ENCODE measurements at places on chromosomes 2 and 18.

DNA sequence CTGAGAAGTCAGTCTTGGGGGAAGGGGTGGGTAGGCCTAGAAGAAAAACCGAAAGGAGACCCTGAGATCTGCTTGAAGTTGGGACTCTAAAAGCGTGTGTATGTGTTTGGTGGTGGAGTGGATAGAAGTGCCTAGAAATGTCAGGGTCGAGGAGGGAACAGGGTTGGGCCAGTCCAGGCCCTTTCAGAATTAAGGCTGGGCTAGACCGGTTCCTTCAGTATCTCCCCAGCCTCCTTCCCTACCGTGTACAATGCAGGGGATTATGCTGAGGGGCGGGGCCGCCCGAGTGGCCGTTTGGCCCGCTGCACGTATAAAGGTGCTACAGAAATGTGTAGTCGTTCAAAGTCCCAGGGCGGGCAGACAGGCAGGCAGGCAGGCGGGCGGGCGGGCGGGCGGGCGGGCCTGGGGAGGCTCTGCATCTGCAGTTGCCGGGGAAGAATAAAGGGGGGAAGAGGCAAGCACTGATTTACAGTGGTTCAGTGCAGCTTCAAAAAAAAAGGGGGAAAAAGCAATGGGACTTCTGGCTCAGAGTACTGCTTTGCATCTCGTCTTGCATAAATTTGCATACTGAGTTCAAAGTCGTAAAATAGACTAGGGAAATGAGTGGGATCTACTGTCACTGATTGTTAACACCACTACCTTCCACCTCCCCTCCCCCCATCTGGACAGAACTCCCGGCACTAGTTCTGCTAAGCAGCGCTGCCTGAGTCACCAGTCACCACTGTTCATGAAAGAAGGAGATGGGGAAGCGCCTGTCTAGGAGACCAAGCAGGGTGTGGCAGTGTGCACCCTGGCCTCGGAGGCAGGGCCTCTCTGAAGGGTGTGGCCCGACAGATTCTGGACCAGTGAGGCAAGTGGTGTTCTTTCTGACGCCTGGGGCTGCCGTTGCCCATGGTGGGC is 3.6 kb downstream of the IGFBP2 start:
- DNase-seq: no peak

DNA sequence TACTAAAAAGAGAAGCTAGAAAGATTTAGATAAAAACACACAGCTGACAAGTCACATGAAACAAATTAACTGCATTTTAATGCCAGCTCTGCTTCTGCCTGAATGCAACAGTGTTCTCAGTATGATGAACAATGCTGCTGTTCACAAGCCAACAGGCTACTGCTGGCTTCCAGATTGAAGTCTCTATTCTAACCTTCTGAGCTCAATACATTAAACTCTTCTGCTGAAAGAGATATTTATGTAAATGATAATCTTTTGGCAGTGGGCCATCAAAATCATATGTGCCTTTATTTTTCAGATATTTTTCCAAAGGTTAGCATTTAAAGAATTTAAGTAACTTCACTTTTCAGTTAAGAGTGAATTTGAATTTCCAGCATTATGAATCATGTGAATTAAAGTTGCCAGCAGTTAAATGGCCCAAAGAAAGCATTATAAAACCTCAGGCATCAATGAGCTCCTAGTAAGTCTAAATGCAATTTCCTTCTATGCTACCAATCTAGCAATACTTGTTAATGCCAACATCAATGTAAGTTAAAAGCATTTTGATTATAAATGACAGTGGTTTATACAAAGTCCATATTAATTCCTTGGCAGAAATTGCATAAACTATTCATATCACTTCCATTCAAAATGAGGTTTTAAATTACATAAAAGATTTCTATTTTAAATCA is 72.4 kb downstream of the ID2 start:
- DNase-seq: no peak

- no peak for DNase-seq
Measured at GRCh38 chr2:158903711-158904405, 64.6 kb upstream of the TANC1 start.

DNA sequence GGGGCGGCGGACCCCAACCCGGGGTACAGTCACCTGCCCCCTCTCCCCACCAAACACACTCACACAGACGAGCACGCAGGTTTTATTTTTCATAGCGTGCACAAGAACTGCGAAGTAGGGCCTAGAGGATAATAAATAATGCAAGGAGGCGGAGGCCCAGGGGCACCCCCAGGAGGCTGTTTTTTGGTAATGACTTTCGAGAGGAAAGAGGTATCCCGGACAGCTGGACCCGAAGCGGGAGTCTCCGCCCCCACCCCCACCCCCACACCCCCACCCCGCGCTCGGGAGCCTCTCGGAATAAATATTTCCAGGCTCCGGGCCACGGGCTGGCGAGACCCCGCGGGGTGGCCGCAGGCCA is 3.4 kb downstream of the CYP26B1 start:
- no peak for DNase-seq

- no peak for DNase-seq
Measured at GRCh38 chr2:240127911-240128607, 8.0 kb downstream of the COPS9 start.

- no peak for DNase-seq
Measured at GRCh38 chr18:3153107-3153704, 66.6 kb downstream of the MYOM1 start.

GRCh38 chr2:2306878-2307277 is 24.2 kb downstream of the MYT1L start:
- DNase-seq: no peak

DNA sequence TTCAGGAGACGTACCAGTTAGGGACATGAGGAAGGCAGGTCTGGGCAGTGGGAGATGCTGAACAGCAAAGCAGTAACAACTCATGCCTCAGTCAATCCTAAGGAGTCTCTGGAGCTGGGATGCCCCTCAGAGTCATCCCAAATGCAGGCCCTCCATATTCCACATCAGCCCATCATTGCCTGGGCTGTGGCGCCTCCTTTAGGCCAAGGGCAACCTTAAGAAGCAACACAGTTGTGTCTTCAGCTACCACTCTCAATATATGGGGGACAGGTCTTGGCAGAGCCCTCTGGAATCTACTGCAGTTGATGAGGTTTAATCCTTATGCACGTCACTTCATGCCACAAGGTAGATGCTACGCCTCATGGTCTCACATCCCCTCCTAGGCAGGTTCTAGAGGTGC is 682.0 kb upstream of the RAB6C start:
- no peak for DNase-seq

DNA sequence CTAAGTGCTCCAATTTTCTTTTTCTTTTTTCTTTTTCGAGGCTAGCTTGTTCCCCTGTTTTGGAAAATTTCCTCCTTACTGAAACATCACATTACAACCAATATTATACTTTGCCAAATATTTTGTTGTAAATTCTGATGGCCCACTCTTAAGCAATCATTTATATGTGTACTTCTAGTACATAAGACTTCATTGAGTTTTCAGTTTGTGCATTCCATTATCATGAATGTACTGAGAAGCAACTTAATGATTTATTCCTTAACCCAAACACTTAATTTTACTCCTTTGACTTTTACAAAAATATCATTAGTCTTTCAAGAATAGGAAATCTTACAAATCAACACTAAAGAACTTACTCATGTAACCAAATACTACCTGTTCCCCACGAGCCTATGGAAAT is 242.4 kb downstream of the ARHGAP15 start:
- DNase-seq: no peak

DNA sequence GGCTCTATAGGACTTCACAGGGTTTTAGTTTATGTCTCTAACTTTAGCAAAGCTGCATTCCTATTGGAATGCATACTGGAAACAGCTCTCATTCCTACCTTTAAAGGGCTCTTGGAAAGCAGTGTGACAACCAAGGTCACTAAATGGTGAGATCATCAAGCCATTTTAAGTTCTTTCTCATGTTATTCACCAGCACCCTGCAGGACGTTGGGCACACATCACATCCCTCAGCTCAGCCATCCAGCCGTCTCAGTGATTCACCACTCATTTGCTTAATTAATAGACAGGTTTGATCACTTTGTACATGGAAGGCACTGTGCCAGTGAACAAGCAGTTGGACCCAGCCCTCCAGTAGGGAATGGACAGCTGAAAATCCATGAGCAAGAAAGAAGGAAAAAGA is 32.2 kb upstream of the RBM44 start:
- DNase-seq: no peak

DNA sequence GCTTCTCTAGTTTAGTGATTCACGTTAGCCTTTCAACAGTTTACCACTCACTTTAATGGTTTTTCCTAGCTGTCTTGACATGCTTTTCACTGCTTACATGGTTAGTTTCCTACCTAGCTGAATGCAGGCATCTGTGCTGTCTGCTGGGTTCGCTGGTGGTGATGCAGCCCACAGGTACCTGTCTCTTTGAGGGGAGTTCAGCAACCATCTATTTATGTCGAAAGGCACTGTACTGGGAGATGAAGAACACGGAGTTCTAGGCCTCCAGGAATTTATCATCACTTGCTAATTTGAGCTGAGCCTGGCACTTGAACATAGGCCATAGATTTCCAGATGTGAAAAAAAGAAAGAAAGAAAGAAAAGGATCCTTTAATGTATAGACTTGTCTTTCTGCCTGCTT is 148.5 kb downstream of the NEDD4L start:
- DNase-seq: no peak

DNA sequence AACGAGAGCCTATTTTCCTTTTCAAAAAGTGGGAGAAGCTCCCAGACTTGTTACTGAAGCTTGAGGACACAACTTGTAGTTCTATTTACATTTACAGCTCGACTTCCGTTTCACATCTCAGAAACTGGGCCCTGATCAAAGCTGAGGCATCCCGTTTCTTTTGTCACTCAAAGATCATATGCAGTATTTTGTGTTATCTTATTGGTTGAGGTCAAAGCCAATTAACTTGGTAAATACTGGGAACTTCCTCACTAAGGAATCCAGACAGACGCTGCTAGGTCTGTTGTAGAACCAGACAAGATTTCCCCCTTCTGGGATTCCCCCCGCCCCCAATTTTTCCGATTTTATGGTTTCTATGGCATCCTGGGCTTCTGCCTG is 50.3 kb downstream of the TSN start:
- no peak for DNase-seq

DNA sequence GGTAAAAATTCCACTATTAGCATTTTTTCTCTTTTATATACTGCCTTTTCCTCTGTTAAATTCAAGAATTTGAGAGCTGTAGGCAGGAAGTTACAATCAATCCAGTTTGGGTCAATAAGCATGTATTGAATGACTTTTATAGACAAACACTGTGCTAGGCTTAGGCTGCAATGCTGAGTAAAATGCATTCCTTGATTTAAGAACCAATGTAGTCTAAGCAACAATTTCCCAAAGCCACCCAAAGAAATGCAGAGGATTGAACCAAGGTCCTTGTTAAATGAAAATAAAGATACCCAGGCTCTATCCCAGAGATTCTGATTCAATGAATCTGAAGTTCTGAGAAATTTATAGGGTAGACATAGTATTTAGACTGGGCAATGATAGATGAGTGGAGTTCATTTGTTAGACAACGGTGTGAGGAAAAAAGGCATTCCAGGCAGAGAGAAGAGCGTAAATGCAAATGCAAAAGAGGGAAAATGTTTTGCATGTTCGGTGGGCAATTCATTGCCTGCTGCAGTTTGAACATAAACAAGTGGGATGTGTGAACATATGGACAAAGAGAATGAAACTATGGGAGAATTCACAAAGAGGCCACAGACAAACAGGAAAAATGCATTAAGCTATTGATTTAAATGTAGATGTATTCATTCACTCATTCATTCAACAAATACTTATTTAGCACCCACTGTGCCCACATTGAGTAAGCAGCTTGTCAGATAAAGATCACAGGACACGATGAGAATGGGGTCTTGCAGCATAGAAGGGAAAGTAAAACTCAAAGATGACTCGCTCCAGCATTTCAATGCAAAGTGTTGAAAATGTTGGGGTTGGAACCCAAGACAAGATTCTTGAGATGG is 107.1 kb downstream of the EVA1A start:
- DNase-seq: no peak

- DNase-seq: no peak
Measured at GRCh38 chr2:103459283-103459682, 697.5 kb downstream of the TMEM182 start.

DNA sequence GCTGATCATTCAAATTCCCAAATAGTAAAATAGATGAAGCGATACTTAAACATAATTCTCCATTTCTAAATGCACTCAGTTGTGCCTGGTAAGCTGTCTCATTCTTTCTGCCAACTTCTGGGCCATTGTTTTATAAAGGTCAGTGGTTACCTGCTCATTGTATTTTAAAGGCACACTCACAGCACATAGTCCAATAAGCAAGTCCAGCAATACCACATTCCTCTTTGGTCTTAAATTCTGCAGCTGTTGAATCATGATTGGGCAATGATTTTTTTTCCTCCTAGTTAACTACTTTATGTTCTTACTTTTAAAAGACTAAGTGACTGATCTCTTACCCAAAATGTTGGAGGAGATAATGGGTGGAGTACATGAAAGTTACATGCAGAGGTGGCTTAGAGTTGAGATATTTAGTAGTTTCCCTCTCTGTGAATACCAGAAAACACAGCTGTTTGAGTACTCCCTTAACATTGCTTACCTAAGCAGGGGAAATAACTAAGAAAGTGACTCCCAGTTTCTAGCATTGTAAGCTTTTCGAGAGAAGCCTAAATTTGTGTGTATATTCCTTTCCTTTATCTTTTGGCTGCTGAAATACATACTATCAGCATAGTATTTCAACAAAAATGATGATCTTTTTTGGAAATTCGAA is 220.7 kb downstream of the CAMKMT start:
- DNase-seq: no peak

GRCh38 chr2:126799301-126799700 is 99.4 kb upstream of the TEX51 start:
- DNase-seq: no peak

DNA sequence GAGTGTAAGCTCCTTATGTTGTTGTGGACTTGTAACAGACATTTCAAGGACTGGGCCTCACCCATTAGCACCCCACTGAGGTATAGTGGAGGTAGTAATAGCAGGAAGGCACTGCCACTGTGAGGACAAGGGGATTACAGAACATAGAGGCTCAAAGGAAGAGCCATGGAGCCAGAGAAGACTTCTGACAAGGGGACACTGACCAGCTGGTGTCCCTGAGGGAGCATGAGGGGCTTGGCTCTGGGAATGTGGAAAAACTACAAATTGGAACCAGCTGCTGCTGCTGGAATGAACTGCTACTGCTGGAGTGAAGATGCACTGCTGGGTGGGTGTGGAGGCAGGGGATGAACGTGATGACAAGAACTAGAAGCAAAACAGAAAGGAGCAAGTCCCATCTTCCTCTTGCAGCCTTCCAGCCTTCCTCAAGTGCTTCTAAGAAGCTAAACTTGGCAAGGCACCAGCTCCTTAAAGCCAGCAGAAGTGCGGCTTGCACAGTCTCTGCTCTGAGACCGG is 167.3 kb upstream of the NOSTRIN start:
- DNase-seq: no peak

DNA sequence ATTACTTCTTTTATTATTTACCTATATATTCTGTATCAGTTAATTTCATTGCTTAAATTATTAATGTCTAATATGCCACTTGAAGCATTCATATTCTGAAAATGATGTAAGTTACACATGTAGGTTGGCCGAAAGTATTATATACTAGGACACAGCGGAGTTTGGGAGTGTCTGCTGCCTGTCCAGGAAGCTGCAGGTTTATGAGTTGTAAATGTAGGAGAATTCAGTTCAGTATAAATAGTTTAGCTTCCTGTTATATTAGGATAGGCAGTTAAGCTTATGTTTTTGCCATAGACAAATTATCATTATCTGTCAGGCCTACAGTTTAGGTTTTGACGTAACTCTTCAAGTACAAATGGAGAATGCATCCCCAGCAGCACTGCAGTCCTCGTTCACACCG is 18.9 kb upstream of the ZNF236 start:
- DNase-seq: no peak
